ENCODE measurements at places on chromosomes 2 and 18.

DNA sequence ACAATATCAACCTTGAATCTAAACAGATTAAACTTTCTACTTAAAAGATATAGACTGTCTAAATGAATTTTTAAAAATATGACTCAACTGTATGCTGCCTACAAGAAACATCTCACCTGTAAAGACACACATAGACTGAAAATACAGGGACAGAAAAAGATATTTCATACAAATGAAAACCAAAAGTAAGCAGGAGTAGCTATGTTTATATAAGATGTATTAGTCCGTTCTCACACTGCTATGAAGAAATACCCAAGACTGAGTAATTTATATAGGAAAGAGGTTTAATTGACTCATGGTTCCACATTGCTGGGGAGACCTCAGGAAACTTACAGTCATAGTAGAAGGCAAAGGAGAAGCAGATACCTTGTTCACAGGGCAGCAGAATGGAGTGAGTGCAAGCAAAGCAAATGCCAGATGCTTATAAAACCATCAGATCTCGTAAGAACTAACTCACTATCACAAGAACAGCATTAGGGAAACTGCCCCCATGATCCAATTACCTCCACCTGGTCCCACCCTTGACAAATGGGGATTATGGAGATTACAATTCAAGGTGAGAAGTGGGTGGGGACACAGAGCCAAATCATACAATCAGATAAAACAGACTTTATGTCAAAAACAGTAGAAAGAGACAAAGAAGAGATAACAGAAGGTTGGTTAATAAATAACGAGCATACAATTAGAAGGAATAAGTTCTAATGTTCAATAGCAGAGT, 214.4 kb upstream of the SLC39A10 start:
- DNase-seq = no peak

- no peak for DNase-seq
These were observed 153.2 kb downstream of the WDR7 start for GRCh38 chr18:56804395-56804794.

DNA sequence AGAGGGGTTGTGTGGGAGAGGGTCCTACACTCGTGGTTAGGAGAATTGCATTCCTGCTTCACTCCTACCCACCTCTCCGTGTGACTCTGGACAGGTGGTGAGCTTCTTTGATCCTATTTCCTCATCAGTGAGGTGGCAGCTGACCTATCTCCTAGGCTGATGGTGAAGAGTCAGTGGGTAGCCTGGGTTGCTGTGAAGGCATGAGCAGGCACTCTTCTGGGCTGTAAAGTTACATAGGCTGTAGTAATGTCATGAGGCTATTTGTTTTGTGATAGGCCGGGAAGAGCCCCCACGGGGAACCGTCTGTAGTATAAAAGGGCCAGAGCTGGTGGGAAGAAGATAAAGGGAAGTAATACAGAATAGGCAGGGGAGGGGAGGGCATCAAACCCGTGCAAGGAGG, 83.8 kb downstream of the TMEM247 start:
- peak; percentile 63 for DNase-seq

DNA sequence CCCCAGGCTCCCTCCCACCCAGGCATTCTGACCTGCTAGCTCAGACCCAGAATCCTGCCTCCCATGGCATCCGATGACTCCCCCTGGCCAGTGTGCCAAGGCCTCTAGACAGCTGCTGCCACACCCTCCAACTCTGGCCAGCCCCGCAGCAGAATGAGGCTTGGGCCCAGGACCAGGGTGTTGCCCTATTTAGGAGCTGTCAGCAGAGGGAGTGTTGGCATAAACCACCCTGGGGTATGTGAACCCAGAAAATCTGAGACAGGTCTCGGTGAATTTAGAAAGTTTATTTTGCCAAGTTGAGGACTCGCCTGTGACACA, 134.3 kb downstream of the KLHL29 start:
- no peak for DNase-seq

GRCh38 chr2:147910990-147911473, 66.2 kb downstream of the ACVR2A start:
- DNase-seq = peak; percentile 83

All from hematopoietic multipotent progenitor cell treated with erythropoietin and hydrocortisone succinate and interleukin-3 and kit ligand, for 4 days (in vitro differentiated cells).